ENCODE measurements at places on chromosomes 16 and 17.

GRCh38 chr17:80297996-80298560, 37.4 kb downstream of the RNF213 start:
- DNase-seq, result no peak

- no peak for DNase-seq
These were observed 4.5 kb upstream of the RMI2 start for GRCh38 chr16:11340710-11341109.

GRCh38 chr16:49993579-49993978, 31.4 kb upstream of the CNEP1R1 start:
- no peak for DNase-seq

GRCh38 chr17:10089196-10089804, 109.1 kb downstream of the GAS7 start:
- no peak for DNase-seq

- DNase-seq, result no peak
These were observed 46.2 kb downstream of the XPO6 start for GRCh38 chr16:28165598-28165997.

- DNase-seq, result no peak
These were observed 264.3 kb downstream of the CPPED1 start for GRCh38 chr16:12539185-12539929.

DNA sequence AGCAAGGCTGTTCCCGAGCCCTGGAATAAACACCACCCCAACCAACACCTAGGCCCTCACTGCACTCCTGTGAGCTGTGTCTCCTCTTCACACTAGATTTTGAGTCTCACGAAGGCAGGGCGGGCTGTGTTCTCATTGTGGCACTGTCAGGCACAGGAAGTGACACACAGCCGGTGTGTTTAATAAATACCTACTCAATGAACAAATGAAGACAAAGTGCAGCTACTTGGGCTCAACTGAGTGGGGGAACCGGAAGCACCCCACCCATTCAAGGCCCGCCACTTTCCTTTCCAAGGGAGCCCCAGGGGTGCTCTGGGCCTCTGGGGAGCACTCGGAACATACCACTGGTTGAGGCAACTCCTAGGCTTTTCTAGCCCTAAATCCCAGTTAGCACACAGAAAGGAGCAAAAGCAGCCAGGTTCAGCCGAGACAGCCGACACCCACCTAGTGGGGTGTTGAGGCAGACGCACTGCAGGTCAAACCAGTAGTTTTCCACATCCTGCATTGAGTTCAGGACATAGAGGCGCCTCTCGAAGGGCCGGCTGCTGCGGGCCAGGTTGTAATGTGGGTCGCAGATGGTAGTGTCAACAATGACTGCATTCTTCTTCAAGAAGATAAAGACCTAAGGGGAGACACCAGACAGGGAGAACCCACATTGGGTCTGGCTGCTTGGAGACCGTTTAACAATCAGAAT, 57.7 kb downstream of the GTF3C1 start:
- no peak for DNase-seq

- DNase-seq, result no peak
These were observed 9.3 kb upstream of the SLC16A5 start for GRCh38 chr17:75078284-75079022.

DNA sequence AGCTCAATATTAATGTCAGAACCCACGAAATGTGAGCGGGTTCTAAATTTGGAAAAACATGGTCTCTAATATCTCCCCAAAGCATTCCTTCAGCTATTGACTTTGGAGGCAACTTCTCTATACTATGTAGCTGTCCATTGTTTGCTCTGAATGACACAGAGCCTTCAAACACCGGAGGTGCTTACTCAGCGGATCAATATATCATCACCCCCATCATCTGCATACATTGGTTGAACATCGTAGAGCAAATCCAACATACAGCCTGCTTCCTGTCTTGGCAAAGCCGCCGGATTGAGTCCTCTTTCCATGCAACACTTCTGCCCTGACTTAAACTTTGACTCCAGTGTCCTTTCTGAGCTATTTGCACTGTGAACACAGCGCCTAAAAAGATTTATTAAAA, 61.3 kb downstream of the C17orf67 start:
- no peak for DNase-seq

DNA sequence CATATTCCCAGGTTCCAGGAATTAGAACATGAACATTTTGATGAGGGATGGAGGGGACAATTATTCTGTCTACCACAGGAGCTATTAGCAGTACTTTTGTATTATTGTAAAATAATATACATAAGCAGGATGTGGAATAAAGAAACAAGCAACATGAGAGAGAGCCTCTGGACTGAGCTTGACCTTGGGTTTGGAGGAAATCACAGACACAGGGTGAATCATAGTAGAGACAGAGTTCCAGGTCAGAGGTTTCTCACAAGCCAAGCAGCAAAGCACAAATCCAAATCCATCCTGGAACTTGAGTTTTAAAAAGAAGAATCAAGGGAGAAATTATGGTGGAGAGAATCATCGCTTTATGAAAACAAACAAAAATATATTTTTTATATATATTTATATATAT, 5.1 kb downstream of the KRT31 start:
- DNase-seq, result no peak

DNA sequence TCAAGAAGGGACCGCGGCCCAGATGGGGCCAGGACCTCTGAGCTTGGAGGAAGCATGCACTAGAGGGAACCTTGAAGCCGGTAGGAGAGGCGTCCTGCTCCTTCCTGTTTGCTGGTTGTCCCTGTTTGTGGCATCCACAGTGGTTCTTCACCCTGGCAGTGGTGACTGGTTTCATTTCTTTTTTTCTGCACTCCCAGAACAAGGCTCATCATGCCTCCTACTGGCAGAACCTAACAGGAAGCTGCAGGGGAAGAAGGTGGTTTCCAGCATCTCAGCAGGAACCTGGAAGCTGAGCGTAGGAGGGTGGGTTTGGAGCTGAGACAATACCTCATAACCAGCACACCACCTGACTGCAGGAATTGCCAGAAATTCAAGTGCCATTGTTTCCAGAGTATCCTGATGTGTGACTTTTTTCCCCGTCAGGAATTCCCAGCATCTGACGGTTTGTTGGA, 5.8 kb downstream of the TMEM231 start:
- no peak for DNase-seq

DNA sequence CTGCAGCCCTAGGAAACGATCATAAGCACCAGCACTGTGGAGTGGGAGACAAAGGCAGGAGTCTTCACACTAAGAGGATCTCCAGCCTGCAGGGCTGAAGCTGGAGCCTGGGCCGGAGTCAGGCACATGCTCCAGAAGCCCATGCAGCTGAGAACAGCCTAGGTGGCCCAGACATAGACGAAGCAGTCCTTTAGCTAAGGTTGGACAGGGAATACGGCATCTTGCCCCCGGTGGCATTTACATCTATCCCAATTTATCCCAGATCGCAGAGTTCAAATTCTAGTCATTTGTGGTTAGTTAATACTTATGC, 13.9 kb downstream of the TSPOAP1 start:
- DNase-seq, result no peak

DNA sequence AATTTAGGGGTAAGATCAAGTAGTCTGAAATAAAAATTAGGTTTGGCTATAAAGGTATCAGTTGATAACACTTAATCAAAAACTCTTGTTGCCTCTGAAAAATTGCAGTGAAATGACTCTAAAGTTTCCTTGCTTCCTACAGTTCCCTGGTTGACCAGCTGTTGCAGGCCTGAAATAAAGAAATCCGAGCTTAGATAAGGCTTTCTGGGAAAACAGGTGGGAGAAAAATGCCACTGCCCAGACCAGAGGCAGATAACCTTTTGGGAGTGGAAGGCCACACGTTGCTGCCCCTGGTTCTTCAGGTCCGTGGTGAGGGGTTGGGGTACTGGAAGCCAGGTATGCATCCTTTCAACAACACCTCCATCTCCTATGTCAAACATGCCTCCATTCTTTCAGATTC, 111.3 kb downstream of the HS3ST3A1 start:
- no peak for DNase-seq

GRCh38 chr17:58310511-58311428, 17.8 kb downstream of the TSPOAP1 start:
- no peak for DNase-seq

DNA sequence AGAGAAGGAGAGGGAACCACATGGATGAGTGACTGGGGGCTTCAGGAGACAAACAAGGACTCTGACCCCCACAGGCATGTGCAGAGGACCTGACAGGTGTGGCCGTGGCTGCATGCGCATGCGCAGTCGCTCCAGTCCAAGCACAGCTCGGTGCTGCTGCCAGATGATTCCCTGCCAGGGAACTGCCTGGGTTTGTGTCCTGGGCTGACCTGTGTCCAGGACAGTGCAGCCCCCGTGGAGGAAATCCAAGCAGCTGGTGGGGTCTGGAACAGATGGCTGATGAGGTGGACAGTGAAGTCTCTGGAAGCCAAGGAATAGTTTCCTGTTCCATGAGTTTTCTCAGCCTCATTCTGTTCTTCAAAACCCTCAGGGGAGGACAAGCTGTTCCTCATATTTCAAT, 27.3 kb downstream of the LASP1 start:
- DNase-seq, result peak; percentile 74

GRCh38 chr16:75392906-75393305, 40.4 kb downstream of the CFDP1 start:
- DNase-seq, result no peak

DNA sequence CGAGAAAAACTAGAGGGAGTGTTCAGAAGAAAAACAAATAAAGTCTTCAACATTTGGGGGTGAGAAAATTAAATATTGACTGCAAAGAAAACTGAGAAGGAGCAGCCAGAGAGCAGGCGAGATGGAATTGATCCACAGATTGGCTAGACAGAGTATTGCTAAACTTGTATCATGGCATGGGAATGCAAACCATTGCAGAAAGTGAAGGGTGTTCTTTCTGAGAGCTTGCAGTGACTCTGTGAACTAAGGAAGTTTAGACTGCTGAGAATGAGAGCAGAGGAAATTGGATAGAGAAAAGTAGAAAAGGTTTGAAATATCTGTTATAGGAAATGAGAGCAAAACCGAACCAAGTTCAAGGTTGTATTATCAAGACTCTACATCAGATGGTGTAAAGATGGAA, 191.5 kb downstream of the HS3ST3A1 start:
- no peak for DNase-seq

DNA sequence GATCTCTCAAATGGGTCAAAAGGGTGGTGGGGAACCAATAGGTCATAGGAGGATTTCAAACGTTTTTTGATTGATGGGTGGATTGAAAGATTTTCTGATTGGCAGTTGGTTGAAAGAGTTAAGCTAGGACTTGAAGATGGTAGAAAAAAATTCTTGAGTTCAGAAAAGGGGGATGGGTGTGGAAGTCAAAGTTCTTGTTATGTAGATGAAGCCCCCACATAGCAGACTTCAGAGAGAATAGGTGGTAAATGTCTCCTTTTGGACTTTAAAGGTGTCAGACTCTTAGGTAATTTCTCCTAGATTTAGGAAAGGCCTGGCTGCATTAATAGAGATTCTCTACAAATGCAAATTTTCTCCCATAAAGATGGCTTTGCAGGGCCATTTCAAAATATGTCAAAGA, 163.3 kb downstream of the HS3ST4 start:
- no peak for DNase-seq

GRCh38 chr16:59252317-59252716, 518.2 kb upstream of the GOT2 start:
- DNase-seq, result no peak

- DNase-seq, result no peak
These were observed 19.7 kb downstream of the ZFHX3 start for GRCh38 chr16:73028263-73028662.

DNA sequence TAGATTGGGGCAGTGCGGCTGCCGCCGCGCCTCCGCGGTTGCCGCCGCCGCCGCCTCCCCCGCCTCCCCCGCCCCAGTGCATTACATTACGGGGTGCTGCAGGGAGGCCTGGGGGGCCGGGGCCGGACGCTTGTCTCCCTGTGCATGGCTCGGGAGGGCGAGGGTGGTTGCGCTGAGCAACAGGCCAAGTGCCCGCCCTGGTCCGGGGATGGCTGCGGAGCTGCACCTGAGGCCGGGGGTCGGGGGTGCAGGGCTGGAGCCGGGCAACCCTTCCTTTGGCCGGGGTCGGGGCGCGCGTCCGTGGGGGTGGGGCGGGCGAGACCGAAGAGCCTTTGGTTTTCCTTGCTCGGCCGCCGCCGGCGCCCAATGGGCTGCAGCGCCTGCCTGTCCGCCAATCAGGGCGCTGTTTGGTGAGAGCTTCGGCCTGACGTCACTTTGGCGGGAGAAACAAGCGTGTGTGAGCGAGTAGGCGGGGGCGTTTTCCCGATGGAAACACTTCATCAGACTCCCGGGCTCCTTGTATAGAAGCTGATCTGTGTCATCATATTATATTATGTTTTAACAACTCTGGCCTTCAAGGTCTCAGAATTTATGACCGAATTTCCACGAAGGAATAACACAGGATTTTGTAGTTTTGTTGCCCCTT, 941 bp upstream of the FBXL20 start:
- DNase-seq, result peak; percentile 95

- DNase-seq, result peak; percentile 6
These were observed 106.9 kb downstream of the SYCE1L start for GRCh38 chr16:77306075-77306474.

- DNase-seq, result no peak
These were observed 7.1 kb downstream of the FBRS start for GRCh38 chr16:30665155-30665829.

DNA sequence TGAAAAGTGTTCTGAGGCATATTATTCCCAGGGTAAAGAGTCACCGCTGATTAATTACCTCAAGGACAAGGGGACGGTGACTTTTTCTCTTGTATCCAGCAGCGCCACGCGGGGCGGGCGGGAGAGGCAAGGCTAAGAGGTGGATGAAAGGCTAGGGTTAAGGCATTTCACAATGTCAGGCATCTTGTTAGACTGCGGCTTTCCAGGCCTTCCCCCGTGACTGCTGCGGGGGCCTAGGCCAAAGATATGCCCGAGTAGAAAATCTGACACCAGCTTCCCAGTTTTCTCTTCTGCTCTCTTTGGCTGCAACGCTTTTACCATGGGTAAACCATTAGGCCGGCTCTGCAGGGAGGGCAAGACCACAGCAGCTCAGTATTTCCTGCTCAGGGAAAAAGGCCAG, 698.2 kb downstream of the MAF start:
- no peak for DNase-seq

GRCh38 chr17:9371019-9371418, 204.6 kb downstream of the STX8 start:
- DNase-seq, result no peak

DNA sequence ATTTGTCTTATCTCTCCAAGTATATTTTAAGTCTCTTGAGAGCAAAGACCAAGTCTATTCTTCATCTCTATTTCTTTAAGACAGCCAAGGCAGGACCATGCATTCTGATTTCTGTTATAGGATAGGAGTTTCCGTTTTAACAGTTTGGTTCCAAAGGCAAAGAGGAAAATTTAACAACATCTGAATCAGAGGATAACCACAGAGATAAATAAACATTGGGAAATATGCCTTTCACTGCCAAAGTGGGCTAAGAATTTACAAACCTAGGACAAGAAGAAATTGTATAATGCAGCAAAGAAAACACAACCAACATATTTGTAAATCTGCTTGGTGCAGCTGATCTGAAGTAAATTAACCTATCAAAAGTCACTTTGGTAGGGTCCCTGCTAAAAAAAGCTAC, 37.7 kb downstream of the USP32 start:
- DNase-seq, result no peak

Measured in hindlimb muscle (tissue), 1 donor.